ENCODE measurements at places on chromosomes 4 and X.

- DNase-seq = no peak
These were observed 193.0 kb upstream of the IGFBP7 start for GRCh38 chr4:57303012-57303751.

DNA sequence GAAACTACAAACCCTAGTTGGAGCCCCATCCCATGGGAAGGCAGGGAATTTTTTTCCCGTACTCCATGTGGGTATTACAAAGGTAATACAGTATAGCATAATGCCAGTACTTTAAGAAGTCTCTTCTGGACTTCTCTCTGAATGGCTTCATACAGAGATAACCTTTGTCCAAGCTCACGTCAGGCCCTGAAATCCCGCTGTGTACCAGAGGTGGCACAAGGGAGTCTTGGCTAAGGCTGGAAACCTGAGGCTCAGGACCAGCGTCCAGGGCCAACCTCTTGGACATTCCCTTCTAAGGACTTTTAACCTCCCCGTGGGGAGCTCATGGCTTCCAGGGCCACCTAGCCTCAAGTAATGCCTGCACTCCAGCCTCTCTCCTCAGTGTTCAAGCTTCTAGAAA lies 338.9 kb upstream of the FAM241A start:
- DNase-seq = no peak

DNA sequence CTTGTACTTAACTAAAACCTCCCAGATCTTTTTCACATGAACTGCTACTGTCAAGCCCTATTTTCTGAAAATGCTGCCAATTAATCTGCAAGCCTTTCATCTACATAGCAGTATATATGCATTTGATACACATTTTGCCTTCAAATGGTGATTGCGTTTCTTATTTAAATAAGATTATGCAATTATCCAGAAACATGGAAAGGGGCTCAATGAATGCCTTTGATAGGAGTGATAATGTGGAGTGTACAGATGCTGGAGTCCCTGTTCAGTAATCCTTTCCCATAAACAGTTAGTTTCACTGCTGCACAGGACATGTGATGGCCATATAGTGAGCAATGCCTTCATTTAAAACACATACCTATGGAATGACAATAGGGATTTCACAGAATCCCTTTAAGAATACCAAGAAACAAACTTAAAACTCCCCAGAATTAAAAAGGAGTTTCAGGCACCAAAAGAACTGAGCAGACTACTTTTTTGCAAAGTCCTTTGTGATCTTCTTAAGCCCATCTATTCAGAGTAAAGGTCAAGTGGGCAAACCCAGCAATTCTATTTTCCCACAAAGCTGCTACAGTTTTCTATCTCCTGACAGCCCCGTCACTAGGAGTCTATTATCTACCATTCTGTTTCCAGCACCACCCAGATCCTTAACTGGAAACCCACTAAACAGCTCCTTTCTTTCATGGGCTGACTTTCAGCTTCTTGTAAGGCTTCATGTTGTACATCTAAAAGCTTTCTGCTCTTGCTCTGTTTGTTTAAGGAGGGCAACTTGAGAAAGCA lies 120.3 kb downstream of the UNC5C start:
- DNase-seq = no peak

- DNase-seq = no peak
These were observed 616.7 kb upstream of the PCDH7 start for GRCh38 chr4:30103455-30103854.

- no peak for DNase-seq
These were observed 34.6 kb upstream of the BRS3 start for GRCh38 chrX:136453114-136453513.

- DNase-seq = no peak
These were observed 770.1 kb upstream of the GALNTL6 start for GRCh38 chr4:171042989-171043524.

DNA sequence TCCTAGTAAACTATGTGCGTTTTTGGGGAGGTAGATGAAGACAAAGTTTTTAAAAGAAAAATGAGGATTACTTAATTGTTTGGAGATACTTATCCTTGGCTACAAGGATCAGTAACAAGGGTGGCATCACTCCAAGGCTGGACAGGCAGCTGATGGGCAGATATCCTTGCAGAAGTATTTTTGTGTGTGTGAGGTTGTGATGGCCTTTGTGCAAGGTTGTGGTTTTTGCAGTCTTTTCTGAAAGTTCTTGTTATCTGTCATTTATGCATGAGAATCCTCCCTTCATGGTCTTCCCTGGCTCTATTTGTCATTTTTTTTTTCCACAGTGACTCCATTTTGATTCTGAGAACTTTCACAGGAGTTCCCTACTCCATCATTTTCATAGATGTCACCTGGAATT lies 96.0 kb upstream of the C1GALT1C1 start:
- no peak for DNase-seq

DNA sequence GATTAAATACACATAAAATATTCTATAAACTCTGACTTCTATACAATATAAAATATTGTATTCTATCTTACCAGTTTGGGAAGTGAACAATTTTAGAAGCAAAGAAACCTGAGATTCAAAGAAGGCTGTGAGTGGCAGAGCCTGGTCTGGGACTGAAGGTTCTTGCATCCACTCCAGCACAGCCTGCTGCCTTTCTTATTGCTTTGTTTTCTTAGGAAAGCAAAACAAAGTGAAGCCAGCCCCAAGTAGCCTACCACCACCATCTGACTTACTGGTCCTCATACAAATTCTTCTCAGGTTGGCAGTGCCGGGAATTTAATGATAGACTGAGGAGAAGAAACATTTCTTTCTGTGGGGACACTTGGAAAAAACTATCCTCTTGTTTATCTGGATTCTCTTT lies 129.7 kb upstream of the SMAD1 start:
- DNase-seq = no peak

DNA sequence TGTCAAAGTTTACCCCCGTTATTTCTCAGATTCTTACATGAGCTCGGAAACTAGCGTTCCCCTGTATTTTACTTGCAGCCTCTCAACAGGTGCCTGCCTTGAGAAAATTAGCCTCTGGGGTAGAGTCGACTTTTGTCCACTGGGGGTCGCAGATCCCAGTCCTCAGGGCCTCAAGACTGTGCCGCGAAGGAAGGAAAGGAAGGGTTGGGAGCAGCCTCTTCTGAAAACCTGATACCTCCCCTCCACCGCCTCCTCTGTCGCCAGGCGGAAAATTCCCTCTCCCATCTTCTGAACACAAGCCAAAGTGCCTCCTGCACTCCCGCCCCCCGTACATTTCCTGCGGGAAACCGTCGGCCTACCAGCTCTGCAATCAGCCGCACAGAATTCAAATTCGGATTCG lies 44.4 kb upstream of the TMSB15B start:
- DNase-seq = peak; percentile 49

DNA sequence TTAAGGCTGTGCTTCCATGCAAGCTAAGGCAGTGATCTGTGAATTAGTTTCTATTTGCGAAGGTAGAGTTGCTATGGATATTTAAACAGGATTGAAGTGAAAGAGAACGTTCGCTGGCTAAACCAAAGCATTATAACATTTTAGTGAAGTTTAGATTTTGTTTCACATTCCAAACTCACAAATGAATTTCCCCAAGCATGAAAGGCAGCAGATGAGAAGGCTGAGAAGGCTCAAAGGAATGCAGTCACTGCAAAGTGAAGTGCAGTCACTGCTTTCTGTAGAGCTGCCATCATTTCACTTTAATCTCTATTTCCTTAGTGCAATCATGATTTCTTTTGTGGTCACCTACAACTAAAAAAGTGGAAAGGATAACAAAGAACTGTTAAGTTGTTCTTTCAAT lies 334.7 kb upstream of the NR3C2 start:
- DNase-seq = no peak

GRCh38 chr4:34323549-34324320 lies 1920.6 kb downstream of the ARAP2 start:
- no peak for DNase-seq

DNA sequence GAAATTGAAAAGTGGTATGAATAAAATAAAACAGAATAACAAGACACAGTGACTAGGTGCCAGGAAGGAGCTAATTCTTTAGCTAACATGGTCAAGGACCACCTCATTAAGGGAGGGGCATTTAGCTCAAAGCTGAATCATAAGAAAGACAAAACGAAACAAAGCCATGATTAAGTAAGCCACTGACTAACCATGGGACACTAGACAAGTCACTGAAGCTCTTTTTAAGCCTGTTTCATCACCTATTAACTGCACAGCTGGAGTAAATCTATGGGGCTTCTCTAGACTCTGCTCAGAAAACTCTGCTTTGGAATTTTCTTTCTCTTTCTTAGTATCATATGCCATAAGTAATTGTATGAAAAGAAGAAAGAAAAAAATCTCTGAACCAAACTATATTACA lies 49.8 kb upstream of the C1QTNF7 start:
- DNase-seq = no peak

Data from CD4-positive, alpha-beta T cell treated with Interleukin-12 subunit alpha and Interleukin-12 subunit beta, for 1 hour (primary cell).